ENCODE measurements at places on chromosomes 1 and 21.

DNA sequence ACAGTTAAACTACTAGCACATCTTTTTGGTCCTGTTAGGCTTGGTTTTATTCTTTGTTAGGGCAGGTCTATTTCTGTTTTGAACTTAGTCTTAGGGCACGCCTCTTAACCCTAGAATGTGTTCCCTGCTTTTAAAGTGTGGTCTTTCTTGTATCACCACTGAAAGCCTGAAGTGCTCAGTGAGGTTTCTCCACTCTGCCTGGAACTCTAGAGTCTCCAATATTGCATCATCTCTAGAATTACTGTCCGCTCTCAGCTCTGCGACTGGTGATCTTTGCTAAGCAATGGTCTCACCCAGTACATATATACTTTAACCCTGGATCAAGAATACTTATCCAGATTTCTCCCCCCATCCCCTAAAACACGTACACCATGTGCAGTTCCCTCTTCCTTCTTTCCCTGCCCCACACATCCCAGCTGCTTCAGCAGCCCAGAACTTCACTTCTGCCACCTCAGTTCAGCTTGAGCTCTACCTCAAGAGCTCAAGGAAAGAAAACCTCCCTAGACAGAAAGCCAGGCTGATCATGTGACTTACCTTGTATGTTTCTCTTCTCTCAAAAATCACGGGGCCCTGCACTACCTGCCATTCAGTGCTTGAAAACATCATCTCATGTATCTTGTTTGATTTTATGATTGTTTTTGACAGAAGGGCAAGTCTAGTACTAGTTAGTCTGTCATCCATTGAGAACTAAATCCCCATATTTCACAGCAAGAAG is 59.9 kb downstream of the TENT5C start:
- DNase-seq, result no peak

- no peak for DNase-seq
Observed at GRCh38 chr21:45634511-45635183, 8.9 kb upstream of the PCBP3 start.

DNA sequence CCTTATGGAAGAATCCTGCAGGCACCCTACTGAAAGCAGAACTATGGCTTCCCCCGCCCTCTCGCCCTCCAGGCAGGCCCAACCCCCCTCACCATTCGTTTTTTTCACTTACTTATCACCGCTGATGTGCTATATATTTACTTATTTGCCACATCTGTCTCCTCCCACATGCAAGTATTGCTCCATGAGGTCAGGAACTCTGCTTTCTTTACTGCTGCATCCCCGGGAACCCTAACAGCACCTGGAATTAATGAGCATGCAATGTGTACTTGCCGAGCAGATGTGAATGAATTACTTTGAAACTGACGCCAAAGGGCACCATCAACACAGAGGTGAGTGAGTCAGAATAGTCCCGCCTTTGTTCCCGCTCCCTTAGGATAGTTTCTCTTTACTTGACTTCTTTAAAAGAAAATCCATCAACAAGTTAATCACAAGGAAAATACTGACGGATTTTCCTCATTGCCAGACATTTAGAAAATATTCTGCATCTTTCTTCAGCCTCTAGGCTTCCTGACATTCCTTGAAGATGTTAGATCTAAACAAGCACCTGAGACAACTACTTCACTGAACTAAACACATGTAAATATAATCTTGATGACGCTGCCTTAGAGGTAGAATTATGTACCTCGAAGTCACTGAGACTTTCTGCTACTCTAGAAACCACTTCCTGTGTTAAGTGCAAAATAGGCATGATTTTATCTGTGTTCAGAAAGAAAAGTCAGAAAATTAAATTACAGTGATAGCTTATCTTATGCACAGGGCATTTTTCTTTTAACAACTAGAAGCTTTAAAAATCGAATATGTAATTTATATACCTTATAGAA is 17.5 kb upstream of the RAB4A start:
- DNase-seq, result no peak

GRCh38 chr1:155966135-155966534 is 12.2 kb downstream of the ARHGEF2 start:
- no peak for DNase-seq

DNA sequence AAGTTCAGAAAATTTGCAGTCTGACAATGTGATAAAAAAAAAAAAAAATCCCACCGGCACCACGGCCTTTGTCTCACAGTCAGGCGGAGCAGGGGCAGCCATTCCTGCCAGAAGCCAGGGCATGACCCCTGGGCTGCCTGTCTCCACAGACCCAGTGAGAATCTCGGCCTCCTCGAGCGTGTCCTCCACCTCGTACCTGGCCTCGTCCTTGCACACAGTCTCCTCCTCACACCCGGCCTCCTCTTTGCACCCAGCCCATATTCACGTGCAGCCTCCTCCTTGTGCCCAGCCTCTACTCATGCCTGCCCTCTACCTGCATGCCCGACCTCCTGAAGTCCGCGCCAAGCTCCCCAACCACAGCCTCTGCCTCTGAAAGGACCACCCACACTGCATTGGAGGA is 182.0 kb downstream of the AGBL4 start:
- DNase-seq, result no peak

DNA sequence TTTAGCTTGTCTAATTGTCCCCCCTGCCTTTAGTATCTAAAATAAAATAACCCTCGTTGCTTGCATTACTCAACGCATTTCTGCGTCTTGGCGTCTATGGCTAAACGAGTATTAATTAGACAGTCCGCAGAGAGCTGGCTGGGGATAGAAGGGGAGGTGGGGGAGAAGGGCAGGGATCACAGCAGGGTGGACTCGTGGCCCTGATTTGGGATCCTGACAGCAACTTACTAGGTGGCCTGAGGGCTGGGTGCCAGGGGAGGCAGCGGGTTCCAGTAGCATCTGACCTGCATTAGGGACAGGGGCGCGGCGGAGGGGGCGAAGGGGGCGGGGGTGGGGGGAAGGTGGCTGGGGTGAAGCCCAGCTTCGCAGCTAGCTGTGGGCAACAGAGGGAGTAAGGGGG is 1.1 kb upstream of the BACE2 start:
- no peak for DNase-seq
